IMR-90 (cell line): ENCODE measurements at places on chromosomes 1 and 21. TPM values are rescaled to one million over a fixed set of nuclear protein-coding genes. Genes with fewer than 3 reads are reported as not detected.

Gene IFNLR1
- total RNA-seq: not detected in 2 replicates

Gene GBP5
- not detected in 2 replicates for total RNA-seq

Gene ARHGEF16
- 0.18 TPM in 1 of 2 replicates, not detected in the other for total RNA-seq

Gene EVA1C
- 0.72 and 0.83 TPM in 2 replicates for total RNA-seq

Gene FAM72D
- 0.72 and 0.83 TPM in 2 replicates for total RNA-seq

DNA sequence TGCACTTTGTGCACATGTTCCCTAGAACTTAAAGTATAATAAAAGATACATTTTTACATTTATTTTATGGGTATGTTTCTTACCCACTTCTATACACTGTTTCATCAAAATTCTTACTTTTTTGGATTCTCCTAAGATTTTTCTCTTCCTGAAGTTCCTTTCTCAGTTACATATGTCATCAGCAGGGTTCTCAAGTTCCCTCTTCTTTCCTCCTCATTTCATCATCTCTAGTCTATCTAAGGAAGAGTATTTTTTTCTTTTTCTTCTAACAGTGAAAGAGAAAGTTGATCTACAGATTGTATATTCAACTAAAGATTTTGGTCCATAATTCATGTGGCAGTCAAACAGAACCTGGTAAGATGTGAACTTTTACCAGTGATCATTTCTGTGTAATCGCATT is 41.2 kb upstream of the CYYR1 start:
- no peak for DNase-seq

GRCh38 chr1:87017998-87018672 is 103.7 kb downstream of the HS2ST1 start:
- no peak for DNase-seq

- DNase-seq: peak; percentile 96
These were observed at the start of gene METTL18 for GRCh38 chr1:169794530-169795416. Gene METTL18 (minus strand): TSS chr1:169794907. CDS start chr1:169793695, 1,212 bp downstream.

DNA sequence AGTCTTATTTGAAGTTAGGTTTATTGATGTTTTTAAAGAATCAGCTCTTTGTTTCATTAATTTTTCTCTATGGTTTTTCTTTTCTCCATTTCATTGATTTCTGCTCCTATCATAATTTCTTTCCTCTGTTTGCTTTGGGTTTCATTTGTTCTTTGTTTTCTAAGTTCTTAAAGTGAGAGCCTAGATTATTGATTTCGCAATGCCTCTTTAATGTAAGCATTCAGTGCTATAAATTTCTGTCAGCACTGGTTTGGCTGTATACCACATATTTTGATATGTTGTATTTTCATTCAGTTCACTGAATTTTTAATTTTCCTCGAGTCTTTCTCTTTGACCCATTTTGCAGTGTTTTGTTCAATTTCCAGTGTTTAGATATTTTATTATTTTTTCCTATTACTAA is 68.7 kb downstream of the DNAH14 start:
- DNase-seq: no peak

- no peak for DNase-seq
These were observed 14.6 kb downstream of the TNNT2 start for GRCh38 chr1:201362906-201363305.

GRCh38 chr1:209238356-209238755 is 345.2 kb upstream of the CAMK1G start:
- no peak for DNase-seq

DNA sequence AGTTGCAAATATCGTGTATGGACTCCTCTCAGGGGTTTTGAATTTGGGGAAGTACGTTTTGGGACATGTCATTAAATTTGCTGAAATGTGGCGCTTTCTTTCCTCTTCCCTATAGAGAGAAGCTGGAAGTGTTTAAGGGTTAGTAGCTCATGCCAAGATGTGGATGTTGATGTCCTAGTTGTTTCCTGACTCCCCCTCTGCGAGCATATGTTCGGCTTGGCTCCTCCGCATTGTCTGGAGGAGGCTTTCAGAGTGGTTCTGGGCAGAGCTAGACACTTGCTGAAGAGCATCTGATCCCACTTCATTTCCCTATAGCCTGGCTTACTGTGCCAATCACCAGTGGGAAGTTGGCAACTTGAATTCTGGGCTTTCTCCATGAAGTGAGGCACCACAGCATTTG is 347.4 kb upstream of the B3GALT2 start:
- no peak for DNase-seq

- peak; percentile 31 for DNase-seq
These were observed 777 bp downstream of the NUDT17 start for GRCh38 chr1:145846201-145846612.

GRCh38 chr21:29164323-29164942 is 34.0 kb downstream of the MAP3K7CL start:
- peak; percentile 91 for DNase-seq

DNA sequence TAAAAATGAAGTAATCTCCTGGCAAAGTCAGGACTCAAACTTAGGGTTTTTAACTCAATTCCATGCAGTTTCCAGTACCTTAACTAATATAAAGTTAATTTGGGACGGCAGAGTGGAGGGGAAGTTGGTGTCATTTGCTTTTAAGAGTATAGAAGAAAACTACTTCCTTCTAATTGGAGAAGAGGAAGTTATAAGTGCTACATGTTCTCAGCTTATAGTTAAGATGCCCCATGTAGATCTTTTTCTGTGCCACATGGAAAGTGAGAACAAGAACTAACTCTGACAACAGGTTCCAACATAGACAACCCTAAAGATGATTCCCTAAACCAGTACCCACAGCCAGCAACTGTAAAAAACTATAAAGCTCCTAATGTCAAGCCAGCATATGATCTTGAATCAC is 11.5 kb downstream of the RRAGC start:
- DNase-seq: no peak

DNA sequence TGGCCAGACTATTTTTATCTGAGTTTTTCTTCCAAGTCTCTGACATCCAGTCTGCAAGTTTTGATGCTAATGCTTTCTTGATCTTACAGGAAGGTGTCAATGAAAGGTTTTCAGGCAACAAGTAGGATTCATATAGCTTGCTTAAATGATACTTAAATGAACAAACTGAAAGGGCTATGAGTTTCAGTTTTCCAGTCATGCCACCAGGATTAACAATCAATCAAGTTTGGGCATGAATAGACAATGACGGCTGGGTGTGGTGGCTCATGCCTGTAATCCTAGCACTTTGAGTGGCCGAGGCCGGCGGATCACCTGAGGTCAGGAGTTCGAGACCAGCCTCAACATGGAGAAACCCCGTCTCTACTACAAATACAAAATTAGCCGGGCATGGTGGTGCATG is 34.3 kb upstream of the SLC16A1 start:
- DNase-seq: no peak

DNA sequence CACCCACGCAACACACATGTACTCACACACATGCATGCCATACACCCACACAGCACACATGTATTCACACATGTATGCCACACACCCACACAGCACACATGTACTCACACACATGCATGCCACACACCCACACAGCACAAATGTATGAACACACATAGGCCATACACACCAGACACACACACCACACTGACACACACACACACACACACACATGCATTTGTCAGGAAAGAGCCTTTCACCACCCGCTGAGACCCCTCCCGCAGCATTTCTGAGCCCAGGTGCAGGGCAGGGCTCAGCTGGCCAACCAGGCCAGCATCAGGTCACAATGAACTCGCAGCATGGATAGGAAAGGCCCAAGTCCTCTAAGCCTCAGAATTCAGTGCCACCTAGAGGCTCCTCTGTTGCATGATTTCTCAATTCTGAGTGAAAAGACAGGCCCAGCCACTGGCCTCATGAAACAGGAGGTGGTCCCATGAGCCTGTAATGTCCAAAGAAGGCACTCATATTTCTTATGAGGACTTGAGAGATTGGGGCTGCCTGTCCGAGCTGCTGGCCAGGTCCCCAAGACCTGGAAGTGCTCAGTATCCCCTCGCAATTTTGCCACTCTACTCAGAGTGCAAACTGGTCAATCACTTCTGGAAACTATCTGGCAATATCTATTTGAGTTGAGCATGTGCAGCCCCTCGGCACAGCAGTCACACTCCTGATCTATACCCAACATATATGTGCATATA is 57.3 kb downstream of the PSMG1 start:
- DNase-seq: peak; percentile 78

GRCh38 chr1:155424091-155424490 is 103.4 kb downstream of the RUSC1 start:
- DNase-seq: no peak

GRCh38 chr1:156111355-156111962 is 3.1 kb upstream of the LMNA start:
- no peak for DNase-seq

- DNase-seq: peak; percentile 34
These were observed 44.9 kb upstream of the EPHA8 start for GRCh38 chr1:22518379-22518778.

DNA sequence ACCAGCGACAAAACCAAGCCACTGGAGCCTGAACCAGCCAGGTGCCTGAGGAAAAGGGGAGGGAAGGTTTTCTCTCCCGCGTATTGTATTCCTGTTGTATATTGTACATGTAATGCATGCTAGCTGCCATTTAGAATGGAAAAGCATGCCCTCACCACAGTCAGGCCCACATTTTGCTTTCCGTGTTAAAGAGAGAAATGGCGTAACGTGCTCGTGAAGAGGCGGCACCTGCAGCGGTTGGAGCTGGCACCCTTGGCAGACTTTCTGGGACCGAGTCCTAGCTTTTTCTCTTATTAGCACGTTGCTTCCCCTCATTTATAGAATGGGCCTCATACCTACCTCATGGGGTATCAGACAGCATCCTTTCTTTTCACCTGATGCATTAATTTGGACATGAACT is 135.3 kb upstream of the IRF2BP2 start:
- DNase-seq: no peak

GRCh38 chr1:24421502-24421901 is 5.9 kb downstream of the NIPAL3 start:
- DNase-seq: no peak

DNA sequence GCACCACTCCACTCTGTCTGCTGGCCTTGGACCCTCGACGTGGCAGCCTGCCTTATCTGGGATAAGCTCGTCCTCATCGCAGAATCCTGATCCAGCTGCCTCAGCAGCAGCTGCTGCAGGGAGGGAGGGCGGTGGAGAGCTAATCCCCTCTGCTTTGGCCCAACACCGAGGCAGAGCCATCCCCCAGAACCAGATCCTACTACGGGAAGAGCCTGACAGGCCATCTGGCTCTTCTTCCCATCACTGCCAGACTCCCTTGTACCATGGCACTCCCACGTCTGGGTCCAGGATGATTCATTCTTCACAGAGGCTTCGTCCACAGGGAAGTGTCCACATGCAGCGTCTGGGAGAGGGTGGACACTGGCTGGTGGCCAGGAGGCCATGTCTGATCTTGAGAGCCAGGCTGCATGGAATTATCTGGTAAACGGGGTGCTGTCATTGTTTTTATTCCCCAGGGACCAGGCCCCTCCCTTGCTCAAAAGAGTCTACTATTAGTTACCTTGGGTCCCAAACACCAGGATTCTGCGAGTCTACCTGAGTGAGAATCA is 14.6 kb upstream of the PKP1 start:
- peak; percentile 84 for DNase-seq

GRCh38 chr1:222060210-222060916 is 318.5 kb upstream of the DUSP10 start:
- no peak for DNase-seq

DNA sequence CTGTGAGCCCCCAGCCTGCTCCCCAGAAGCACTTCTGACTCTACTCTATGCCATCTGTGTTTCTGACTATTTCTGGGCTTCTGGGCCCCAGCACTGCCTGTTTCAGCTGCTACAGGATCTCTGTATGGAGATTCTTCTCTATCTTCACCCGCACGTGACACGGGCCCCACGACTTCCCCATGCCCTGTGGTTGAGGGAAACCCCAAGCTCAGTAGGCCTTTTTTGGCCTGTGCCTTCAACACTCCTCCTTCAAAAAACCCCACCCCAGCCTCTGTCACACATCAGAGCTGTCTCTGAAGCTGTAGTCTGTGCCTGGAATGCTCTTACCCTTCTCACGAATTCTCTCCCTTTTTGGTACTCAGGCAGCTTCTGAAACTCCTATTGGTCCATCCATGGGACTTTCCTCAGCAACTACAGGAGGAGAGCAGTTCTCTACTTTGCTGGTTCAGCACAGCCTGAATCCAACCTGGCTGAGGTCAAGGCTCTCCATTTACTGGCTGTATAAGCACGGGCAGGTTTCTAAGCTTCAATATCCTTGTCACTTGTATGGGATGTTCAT is 2.0 kb upstream of the NID1 start:
- DNase-seq: no peak

DNA sequence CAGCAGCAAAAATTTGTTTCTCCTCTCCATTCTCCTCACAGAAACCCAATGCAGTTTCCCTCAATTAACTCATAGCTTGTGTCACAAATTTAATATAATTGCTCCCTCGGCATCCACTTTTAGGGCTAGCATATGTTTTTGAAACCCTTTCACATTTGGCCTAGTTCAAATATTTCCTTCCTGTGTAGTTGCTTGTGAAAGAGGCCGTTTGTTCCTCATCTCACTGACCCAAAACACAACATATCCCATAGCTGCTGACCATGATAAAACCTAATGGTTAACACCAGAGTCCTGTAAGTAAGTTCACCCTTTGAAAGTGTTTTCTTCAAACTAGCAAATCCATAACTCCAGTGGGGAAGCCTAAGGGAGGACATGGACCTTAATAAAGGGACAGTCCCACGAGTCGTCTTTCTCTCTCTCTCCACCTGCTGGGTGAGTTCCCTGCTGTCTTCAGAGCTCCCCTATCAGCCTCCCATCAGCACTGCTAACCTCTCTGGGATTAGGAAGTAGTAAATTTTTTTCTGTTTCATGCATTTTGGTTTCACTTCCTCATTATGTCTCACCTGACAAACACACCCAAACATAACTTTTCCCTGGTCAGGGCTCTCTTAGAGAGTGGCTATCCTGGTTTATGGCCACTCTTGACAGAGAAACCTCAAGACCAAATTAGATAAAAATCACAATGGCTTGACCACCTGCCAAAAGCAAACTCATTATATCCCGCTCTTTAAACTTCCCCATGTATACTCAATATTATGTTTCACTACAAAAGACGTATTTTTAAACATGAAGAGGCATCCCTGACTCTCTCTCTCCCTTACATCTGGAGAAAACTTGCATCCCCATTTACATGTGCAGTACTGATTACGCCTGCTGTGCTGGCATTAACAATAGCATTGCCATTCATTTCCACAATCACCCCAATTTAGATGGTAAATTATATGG is 177.7 kb upstream of the HP1BP3 start:
- DNase-seq: no peak

- DNase-seq: no peak
These were observed 96.9 kb upstream of the BCL9 start for GRCh38 chr1:147444381-147444780.
